ENCODE measurements at places on chromosomes 12 and 14.

- DNase-seq = no peak
Measured at GRCh38 chr12:29398495-29398894, 17.5 kb upstream of the ERGIC2 start.

DNA sequence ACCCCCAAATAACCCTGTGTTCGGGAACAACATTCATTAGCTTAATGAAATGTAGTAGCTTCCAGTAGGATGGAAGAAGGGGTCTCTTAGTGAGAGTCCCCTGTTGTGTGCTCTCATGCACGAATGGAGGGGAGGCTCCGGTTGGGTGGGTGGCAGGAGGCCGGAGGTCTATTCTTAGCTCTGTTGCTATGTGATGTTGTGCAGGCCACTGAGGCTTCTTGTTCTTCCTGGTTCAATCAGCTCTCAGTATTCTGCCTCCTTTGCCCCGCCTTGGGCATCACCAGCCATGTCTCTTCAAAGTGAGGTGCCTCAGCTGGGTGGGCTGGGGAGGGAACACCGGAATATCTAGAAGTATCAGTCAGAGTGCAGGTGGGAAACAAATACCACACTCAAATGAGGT, 50.8 kb downstream of the KCNA1 start:
- DNase-seq = no peak

- DNase-seq = no peak
Measured at GRCh38 chr14:102140750-102141145, 1.1 kb downstream of the WDR20 start.

- DNase-seq = no peak
Measured at GRCh38 chr12:53577941-53578352, 48.2 kb downstream of the ATF7 start.

DNA sequence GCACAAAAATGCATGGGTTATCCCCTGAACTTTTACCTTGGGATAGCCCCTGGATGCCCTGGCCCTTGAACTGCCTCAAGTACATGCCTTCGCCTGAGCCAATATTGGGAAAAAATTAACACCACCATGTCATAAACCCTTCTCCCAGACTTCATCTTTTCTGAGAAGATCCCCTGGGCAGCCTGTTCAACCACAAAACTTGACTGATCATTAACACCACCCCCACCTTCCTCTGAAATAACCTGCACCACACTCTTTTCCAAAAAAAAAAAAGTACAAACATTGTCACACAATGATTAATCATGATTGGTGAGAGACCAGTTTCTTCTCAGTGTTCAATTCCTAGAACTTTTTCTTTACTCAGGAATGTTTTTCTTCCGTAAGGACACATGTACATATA, 217.9 kb downstream of the PAX9 start:
- DNase-seq = no peak

DNA sequence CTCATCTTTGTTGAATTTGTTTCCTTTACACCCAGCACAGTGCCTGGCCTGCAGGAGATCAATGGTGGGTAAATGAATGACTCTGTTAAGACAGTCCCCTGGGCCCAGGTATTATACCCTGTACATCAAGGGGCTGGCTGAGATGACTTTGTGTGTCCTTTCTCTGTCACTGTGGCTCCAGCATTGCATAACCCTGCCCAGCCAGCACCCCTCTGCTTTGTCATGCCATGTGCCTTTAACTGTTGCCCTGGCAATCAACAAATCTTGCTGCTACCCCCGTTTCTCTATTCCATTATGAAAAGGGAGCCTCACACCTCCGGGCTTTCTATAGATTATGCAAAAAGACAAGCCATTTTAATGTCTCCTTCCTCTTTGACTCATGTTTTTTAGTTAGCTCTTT, 7.6 kb upstream of the FLVCR2 start:
- no peak for DNase-seq

GRCh38 chr14:98323836-98324235, 948.2 kb downstream of the BCL11B start:
- no peak for DNase-seq

DNA sequence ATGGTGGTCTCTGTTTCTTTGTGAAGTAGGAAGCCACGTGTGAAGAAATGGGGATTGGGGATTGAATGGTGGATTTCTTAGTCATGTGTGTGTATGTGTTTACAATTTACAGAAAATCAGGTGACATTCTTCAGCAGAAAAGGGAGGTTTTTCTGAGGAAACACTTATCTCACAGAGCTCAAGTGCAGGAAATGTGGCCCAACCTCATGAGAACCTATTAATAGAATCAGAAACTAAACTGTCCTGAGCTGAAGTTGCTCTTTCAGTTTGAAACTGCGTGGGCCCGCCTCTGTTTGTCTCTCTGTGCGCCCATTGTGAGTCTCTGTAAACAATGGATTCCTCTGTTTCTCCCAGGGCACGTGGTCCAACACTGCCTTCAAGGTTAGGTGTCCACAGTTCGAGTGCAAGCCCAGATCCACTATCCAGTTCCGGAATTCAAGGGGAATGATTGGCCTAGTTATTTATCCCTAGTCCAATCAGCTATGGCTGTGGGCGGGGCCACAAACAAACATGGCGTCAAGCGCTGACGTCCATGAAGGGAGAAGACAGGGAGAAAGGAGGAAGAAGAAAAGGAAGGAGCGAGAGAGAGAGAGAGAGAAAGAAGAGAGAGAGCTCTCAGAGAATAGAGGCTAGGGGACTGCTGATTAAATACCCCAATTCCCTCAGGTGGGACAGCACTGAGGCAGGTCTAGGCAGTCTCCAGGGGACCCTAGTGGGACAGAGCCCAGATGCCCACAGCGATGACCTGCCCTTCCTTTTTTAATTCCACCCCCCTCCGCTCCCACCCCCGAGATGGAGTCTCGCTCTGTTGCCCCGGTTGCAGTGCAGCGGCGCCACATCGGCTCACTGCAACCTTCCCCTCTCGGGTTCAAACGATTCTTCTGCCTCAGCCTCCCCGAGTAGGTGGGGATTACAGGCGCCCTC, 31.4 kb upstream of the C12orf76 start:
- no peak for DNase-seq

GRCh38 chr12:68454892-68455291, 122.7 kb upstream of the MDM1 start:
- DNase-seq = no peak

GRCh38 chr14:104776481-104776880, 19.1 kb downstream of the AKT1 start:
- no peak for DNase-seq
